ENCODE measurements at places on chromosomes 4 and X.
A peak's percentile ranks its signal among the peaks of the same experiment; 100 is the strongest.

DNA sequence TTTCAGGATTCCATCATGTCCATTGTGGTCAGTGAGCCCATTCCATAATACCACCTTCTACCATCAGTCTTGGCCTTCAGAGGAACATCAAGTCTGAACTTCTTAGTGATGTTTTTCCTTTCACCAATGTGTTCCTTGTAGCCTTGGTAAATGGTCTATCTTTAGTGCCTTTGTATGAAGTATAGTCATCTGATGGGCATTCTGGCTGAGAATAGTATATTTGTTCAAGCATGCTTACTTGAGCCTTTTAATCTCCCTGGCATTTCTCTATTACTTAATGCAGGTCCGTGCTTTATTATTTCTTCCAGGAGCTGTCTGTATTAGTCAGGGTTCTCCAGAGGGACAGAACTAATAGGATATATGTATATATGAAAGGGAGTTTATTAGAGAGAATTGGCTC is 99.7 kb downstream of the TLL1 start:
- DNase-seq = no peak

- DNase-seq = no peak
Observed at GRCh38 chr4:99408346-99408745, 26.8 kb downstream of the ADH7 start.

DNA sequence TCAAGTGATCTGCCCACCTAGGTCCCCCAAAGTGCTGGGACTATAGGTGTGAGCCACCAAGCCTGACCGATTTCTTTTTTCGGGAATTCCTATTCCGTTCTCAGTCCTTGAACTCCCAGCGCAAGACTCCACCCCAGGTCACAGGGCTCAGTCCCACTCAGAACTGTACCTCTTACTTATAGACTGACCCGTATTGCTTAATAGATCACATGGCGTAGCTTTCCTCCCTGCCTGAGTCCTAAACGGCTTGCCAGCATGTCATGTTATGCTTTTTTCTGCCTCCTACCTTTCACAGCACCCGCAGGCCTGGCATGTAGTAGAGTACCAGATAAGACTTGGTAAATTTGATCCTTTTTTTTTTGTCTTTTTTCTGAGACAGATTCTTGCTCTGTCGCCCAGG is 22.4 kb downstream of the SAT1 start:
- no peak for DNase-seq

DNA sequence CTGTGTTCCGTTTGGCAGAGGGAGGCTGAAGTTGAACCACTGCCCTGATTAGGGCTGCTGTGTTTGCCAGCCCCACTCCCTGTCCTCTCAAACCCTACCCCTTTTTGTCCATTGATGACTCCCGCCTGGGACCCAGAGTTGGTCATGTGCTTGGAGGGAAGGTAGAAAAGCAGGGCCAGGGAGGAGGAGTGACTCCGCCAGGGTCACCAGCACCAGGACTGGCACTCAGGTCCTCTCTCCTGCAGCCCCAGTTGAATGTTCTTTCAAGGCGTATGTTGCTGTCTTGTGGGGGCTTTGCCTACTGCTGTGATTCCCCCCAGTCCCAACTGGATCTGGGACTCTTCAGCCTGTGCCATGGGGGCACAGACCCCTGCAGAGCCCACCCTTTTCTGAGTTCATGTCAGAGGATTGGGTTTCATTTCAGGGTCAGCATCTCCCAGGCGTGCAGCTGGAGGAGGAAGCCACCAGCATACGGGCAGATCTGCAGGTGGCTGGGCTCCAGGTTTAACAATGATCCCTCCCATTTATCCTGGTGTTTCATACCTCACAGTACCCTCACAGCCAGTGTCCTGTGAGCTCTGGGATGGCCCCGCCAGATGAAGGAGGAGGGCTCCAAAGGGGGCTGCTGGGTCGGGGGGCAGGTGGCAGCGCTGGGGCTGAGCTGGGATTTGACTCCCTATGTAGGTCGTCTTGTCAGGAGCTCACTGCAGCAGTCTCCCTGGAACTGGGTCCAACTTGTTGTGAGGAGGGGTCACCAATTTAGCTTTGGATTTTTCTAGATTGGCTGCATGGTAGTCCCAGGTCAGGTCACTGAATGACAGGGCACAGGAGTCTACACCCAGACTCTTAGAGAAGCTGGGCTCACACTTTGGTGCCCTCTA is 55.7 kb downstream of the MSX1 start:
- DNase-seq = no peak

DNA sequence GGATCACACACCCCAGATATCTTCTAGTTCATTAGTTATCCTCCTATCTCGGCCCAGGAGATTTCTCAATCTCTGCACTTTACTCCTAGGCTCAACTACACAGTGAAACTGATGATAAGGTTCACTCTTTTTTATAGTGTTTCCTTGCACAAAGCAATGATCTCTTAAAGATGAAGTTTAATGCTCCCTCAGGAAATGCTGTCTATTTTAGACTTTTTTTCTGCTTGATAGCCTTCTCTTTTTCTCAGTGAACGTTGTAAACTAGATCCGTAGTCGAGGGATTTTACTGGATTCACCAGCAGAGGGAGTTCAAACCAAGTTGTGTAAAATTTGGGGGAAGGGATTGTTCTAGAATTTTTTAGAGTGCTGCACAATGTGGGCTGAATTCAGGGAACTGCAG is 269.6 kb downstream of the GBA3 start:
- DNase-seq = no peak

DNA sequence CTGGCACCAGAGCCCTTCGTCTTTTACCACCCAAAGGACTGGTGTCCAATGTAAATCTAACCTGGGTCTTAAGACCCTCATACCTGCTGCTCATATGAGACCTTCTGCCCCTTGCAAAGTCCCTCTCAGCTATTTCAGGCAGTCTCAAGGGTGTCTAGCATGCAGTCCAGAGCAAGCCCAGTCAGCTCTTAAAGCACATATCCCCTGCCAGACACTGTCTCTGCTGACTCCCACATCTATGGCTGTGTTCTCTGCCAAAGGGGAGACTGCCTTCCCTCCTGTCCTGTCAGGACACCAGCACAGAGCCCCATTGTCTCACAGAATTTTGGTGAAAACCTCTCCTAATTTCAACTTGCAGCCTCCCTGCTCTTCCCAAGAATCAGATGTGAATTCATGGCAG is 118.5 kb downstream of the PARM1 start:
- no peak for DNase-seq

- DNase-seq = no peak
Observed at GRCh38 chr4:142406917-142407501, 439.1 kb downstream of the INPP4B start.

GRCh38 chr4:107034091-107034995 is 1.8 kb downstream of the DKK2 start:
- peak; percentile 24 for DNase-seq

- no peak for DNase-seq
Observed at GRCh38 chr4:69684804-69685203, 31.8 kb upstream of the UGT2A1 start.

DNA sequence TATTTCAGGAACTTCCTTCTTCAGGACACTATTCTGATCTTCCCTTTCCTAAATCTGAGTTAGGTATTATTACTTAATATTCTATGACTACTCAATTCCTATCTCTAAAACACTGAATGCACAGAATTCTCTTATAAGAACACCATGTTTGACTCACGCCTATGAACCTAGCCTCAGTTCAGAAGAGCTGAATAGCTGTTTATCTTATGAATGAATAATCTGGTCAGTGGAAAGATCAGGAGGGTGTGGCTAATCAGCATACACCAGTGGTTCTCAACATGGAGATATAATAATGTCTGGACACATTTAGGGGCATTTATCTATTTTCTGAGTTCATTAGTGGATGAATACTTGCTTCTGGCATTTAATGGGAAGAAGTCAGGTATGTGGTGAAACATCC is 24.2 kb downstream of the EPHA5 start:
- no peak for DNase-seq

DNA sequence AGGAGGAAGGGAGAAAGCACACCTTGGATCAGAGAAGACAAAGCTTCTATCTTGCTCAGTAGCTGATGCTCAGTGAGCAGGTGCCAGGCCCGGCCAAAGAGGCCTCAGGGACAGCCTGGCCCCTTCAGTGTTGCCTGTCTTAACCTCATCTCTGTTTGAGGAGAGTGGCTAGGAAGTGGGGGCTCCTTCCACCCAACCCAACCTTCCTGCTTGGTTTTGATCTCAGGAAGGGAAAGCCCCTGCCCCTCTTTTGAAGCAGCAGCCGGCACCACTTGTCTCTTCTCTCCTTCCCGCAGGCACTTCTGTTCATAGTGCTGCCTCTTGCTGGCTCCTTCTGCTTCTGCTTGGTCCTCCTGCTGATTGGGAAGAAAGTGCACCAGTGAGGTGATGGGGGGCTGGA is 2.4 kb upstream of the AFF2 start:
- peak; percentile 30 for DNase-seq

DNA sequence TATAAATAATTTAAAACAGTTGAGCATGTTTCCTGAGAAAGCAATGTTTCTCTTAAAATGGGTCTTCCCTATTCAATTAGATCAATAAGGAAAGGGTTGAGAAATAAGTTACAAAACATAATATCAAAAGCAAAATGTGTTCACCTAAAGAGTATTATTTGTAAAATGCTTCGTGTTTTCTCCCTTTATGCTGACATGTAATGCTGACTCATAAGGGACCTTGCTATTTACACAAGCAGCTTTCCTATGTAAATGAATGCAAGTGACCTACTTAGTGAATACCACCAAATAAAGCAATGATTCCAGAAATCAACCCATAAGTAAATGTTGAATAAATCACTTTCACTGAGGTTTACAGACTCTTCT is 91.5 kb downstream of the ELOVL6 start:
- DNase-seq = no peak

DNA sequence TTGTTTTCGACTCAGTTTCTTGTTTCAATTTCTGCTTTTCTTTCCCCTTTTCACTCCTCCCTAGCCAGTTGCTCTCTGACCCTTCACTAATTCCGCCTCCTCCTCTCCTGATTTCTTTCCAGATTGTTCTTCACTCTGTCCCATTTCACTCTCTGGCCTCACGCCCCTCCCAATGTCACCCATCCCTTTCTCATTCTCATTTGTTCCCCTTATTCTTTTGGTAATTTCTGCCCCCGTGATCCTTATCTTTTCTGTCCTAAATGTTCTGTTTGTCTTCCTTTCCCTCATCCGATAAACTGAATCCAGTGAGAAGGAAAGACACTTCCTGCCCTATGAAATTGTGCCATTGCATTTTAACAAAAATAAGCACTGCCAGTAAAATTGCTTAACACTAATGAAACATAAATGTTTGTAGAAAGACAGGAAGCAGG is 94.5 kb upstream of the RASGEF1B start:
- no peak for DNase-seq

- DNase-seq = no peak
Observed at GRCh38 chr4:81337211-81337610, 122.2 kb upstream of the PRKG2 start.

DNA sequence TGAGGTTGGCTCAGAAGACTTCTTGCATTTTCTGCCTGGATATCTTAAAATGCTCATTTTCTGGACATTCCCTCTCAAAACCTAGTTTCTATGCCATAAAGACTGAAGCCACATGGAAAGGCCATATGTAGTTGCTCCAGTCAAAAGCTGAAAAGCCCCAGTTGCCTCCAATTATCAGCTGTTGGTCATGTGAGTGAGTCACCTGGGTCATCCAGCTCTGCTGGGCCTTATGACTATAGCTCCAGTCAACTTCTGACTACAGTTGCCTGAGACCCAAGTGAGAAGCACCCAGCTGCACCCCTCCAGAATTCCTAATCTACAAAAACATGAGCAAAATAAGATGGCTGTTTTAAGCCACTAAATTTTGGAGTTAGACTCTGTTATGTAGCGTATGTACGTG is 41.9 kb downstream of the HELQ start:
- DNase-seq = no peak

DNA sequence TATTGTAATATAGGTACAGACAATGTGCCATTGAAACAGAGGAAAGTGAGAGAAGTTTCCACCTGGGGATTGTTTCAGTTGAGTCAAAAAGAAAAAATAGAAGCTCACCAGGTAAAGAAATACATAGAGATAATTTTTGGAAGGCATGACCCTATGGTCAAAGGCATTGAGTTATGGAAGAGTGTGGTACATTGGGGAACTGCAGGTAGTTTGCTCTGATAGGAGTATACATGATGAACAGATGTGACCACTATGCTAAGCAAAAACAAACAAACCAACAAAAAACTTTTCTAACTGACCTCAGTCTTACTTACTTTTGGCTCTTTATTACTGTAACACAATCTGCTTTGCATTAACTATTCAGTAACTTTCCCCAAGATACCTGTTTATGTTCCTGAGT is 85.9 kb downstream of the UGT8 start:
- DNase-seq = no peak

DNA sequence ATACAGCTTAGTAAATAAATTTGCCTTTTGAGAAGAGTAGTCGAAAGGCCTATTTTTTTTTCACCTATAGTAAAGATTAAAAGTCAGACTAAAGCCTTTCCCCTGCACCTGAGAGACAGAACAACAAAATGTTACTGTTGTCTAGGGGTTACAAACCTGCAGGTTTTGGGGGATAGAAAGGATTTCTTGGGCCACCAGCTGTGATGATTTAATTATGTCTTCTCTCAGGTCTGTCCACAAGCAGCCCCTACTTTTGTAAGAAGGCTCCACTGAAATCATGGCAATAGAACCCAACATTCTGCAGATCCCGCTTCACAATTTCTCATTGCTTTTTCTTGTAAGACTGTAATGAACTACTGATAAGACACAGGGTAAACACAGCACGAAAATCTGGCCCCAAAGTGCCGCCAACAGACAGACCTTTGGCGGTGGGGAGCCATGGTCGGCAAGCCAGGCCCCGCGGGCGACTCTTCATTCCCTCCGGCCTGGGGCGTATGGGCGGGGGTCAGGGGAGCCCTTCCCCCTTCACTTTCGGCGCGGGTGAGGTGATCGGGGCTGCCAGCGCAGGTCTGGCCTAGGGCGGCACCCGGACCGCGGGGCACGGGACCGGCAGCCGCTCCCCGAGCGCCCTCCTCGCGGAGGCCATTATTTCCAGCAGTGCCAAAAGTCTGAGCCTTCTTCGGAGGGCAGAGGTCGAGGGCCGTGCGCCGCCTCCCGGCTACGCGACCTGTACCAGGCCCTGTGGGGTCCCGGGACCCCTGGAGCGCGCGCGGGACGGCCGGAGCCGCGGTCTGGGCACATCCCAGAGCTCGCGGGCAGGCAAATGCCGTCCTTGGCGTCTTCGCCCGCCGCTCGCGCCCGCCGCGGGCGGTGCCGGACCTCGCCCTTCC is 812 bp upstream of the KDM6A start:
- DNase-seq = peak; percentile 60

DNA sequence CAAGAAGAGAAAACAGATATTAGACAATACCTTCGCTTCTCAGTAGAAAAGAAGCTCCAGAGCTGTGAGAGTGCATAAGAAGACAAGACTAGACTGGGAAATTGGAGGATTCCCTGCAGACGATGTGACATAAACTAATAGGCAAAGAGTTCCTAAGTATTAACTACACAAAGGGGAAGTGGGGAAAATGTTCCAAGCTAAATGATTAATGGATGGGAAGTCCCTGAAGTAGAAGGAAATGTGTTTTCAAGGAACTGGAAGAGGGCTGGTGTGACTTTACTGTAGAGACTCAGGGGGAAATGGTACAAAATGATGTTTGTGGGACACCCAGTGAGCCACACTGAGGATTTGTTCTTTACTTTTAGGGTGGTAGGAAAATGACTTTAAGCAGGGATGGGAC is 69.7 kb upstream of the DCLK2 start:
- DNase-seq = no peak

Data from activated naive CD8-positive, alpha-beta T cell treated with anti-CD3 and anti-CD28 coated beads, Interleukin-2, amount 10 ng/mL, durations not matched to agents 7 days and 5 days (primary cell).